ENCODE measurements at places on chromosomes 3 and 15. TPM values are rescaled to one million over a fixed set of nuclear protein-coding genes. Genes with fewer than 3 reads are reported as not detected.
A peak's percentile ranks its signal among the peaks of the same experiment; 100 is the strongest.

DNA sequence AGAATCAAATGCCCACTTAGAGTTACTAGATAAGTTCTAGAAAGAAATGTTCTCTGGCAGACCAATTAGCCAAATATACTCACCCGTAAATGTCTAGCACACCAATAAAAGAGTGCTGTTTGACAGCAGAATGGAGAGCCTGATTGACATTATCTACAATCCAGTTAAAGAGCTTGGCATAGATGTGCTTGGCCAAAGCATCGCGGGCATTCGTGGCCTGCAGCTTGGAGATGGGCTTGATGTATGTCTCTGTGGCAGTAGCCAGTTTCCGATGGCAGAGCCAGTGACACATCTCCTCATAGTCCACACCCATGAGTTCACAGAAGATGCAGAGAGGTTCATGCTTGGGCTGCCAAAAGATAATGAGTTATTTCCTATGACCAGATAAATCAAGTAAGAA lies 101.5 kb upstream of the MYO5C start:
- H3K27ac ChIP-seq, result no peak overlapping the region
- H3K27me3 ChIP-seq, result no peaks in the 10 kb centered on the region
- no peak overlapping the region for H3K4me3 ChIP-seq
- H3K36me3 ChIP-seq, result peaks cover 1% of the 10 kb centered on the region
- H3K4me1 ChIP-seq, result no peaks in the 10 kb centered on the region

GRCh38 chr3:150925751-150926201 lies 20.5 kb upstream of the MINDY4B start:
- H3K27me3 ChIP-seq, result no peaks in the 10 kb centered on the region
- no peaks in the 10 kb centered on the region for H3K4me1 ChIP-seq
- H3K27ac ChIP-seq, result no peak overlapping the region
- DNase-seq, result peak; percentile 24
- no peaks in the 10 kb centered on the region for H3K36me3 ChIP-seq
- no peak overlapping the region for H3K4me3 ChIP-seq

DNA sequence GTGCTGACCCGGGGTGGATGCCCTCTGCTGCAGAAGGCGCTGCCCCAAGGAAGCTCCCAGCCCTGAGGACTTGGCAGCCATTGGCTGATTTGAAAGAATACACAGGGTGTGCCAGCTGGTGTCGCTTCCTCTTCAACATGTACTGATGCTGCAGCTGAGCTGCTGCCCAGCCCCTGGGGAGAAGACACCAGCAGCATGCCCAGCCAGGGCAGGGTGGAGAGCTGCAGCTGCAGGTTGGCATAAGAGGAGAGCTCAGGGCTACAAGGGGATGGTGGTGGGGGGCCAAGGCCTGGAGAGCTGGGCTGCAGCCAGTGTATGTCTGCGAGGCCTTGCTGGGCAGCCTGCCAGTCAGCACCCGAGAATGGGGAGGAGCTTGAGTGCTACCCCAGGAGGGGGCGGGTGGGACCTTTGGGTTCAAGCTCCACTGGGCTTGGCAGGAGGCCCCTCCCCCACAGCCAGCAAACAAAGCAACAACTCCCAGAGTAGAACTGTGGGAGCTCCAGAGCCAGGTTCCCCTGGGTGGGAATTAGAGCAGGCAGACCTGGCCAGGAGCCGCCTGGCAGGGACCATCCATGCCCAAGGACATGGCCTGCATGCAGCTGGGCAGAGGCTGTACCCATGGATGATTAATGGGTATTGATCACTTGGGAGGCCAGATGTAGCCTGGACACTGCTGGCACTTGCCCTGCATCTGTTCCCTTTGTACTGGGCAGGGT lies 9.2 kb upstream of the SEMA4B start:
- no peaks in the 10 kb centered on the region for H3K36me3 ChIP-seq
- peaks cover 23% of the 10 kb centered on the region for H3K4me1 ChIP-seq
- peak; percentile 89 for DNase-seq
- peak overlapping the region; percentile 38 for H3K27ac ChIP-seq
- H3K4me3 ChIP-seq, result no peak overlapping the region
- no peaks in the 10 kb centered on the region for H3K27me3 ChIP-seq

ITGA11 gene
- total RNA-seq, result 1.8 TPM

EFL1 gene
- 22.9 TPM for total RNA-seq

AQP9 gene
- 31.3 TPM for total RNA-seq

Data from lung (tissue), 17 donors.